ENCODE measurements at places on chromosomes 2 and 18. TPM values are rescaled to one million over a fixed set of nuclear protein-coding genes. Genes with fewer than 3 reads are reported as not detected.

LYPD6 gene
- 3.9 TPM for total RNA-seq

AGXT gene
- total RNA-seq: not detected

CTAGE1 gene
- not detected for total RNA-seq

FEZ2 gene
- 47.6 TPM for total RNA-seq

FAM117B gene
- 7.5 TPM for total RNA-seq

BARD1 gene
- total RNA-seq: 43.2 TPM

DNA sequence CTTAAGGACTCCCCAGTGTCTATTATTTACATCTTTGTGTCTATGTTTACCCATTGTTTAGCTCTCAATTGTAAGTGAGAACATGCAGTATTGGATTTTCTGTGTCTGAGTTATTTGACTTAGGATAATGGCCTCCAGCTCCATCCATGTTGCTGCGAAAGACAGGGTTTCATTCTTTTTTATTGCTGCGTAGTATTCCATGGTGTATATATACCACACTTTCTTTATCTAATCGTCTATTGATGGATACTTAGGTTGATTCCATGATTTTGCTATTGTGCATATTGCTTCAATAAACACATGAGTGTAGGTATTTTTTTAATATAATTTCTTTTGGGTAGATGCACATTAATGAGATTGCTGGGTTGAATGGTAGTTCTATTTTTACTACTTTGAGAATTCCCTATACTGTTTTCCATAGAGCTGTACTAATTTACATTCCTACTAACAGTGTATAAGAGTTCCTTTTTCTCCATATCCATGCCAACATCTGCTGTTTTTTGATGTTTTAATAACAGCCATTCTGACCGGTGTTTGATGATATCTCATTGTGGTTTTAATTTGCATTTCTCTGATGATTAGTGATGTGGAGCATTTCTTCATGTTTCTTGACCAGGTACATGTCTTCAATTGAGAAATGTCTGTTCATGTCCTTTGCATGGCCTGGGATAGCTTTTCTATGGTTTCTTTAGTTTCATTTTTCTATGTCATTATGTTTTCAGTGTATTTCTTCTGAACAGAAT lies 21.8 kb downstream of the MTCL1 start:
- H3K27me3 ChIP-seq: no peaks in the 10 kb centered on the region
- H3K36me3 ChIP-seq: peaks cover 84% of the 10 kb centered on the region
- H3K4me1 ChIP-seq: peaks cover 77% of the 10 kb centered on the region
- no peak overlapping the region for H3K4me3 ChIP-seq

DNA sequence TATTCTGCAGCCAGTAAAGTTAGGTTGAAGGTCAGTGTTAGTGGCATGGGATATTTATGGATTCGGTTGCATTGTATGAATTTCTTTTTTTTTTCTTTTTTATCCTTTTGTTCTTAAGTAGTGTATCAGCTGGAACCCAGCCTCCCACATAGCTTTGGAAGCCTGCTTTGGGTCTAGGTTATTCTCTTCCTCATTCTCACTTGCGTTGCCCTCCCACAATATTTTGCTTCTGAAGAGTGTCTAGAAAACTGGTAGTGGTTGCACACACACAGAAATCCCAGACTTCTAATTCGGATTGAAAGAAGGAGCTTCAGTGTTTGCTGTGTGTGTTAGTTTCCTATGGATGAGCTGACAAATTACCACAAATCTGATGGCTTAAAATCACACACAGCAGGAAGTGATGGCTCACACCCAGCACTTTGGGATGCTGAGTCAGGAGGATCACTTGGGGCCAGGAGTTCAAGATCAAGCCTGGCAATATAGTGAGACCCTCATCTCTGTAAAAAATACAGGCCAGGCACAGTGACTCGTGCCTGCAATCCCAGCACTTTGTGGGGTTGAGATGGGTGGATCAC lies 104.8 kb downstream of the ARL4C start:
- no peaks in the 10 kb centered on the region for H3K4me1 ChIP-seq
- peaks cover 14% of the 10 kb centered on the region for H3K27me3 ChIP-seq
- H3K4me3 ChIP-seq: no peak overlapping the region
- no peaks in the 10 kb centered on the region for H3K36me3 ChIP-seq
- DNase-seq: no peak

DNA sequence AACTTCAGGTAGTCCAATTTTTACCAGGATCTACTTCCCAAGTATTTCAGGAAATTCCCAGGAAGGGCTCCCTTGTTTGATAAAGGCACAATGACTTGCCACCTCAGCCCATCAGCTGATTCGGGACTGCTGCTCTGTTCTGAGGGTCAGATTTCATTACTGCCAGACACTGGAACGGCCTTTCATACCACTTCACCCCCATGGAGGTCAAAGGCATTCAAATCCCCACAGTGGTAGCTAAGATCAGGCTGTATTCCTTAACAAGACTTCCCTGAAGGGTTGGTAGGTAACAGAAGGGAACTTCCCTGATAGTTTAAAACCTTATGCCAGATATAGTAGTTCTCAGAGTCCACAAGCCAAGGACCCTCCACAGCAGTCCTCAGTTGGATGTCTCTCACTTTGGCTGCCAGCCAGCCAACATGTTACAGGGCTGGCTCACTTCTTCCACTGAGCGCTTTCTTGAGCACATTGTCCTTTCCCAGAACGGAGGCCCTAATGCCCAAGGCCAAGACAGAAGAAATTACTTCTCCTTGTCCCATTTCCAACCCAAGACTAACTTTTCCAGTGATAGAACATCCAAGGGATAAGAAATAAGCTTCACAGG lies 40.0 kb upstream of the GLS start:
- H3K36me3 ChIP-seq: no peaks in the 10 kb centered on the region
- H3K4me3 ChIP-seq: no peak overlapping the region
- no peaks in the 10 kb centered on the region for H3K27me3 ChIP-seq
- no peak for DNase-seq

DNA sequence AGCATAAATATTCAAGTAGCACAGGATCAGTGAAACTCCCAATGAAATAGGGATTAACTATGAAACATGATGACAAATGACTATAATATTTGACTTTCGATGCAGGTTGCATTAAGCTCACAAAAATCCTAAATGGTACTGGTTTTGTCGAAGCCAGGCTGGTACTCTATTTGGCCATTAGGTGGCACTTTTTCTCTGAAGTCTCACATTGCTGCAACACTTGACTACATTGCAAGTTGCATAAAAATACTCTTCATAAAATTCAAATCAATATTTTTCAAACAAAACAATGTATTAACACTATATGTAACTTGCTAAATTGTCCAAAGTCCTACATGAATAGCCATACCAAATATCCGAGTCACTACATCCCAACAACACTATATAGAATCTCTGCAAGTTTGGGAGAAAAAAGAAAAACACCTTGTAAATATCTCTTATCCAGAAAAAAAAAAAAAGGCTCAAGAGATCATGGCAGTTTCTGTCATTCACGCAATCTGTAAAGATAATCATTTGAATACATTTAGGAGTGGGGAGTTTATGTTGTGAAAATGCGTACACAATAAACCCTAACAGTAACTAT lies 9.5 kb downstream of the RTTN start:
- no peaks in the 10 kb centered on the region for H3K27me3 ChIP-seq
- H3K27ac ChIP-seq: no peak overlapping the region
- DNase-seq: peak; percentile 27
- H3K4me1 ChIP-seq: peaks cover 9% of the 10 kb centered on the region

DNA sequence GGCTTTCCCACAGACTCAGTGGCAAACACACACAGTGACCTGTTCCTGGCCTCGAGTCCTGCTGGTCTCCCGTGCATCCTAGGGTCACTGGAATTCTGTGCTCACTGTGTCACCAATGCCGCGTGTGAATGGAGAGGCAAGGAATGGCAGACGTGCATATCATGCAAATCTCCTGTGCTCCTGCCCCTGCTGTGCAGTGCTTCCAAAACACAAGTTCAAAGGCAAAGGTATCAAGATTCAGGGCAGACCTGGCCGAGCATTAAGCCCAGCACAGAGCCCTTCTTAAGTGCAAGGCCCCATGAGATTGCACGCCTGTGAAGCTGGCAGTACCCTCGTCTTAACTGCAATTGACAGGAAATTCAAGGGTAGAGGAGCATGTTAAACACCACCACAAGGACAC lies 129.1 kb downstream of the NDUFA10 start:
- H3K27ac ChIP-seq: no peak overlapping the region
- H3K4me3 ChIP-seq: no peak overlapping the region
- no peak for DNase-seq
- peaks cover 55% of the 10 kb centered on the region for H3K27me3 ChIP-seq
- no peaks in the 10 kb centered on the region for H3K4me1 ChIP-seq

DNA sequence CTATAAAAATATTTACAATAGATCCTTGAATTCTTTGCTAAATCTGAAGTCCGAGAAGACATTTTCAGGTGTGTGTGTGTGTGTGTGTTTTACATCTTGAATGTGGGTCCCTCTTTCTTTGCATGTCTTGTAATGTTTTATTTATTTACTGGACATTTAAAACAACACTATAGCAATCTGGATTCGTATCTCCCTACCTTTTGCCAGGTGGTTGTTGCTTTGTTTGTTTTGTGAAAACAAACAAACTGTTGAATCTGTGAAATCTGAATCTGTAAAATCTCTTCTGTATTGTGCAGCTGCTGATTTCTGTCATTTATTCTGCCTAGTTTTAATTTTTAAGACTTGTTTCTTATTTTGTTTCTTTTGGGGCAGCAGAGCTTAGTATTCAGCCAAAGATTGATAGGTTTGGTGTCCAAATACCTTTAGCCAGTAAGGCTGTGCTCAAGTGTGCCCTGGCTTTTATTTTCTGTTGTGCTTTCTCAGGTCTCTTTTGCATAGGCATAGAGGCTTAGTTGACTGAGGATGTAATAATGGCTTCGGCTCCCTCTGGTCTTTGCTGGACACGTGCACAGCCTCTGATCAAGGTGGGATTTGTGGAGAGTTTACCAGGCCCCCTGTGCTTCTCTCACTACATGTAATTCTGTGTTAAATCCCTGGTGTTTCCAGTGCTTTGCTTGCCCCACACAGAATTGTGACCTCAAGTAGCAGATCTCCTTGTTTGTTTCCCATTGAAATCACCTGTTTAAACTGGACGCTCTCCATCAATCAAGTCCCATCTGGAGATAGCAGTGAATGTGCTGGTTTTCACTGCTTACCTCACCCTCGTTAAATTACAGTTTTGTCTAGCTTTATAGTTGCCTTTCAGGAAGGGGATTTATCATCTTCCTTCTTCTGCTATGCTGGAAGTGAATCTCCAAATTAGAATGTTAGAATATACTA lies 71.1 kb downstream of the BIRC6 start:
- H3K27me3 ChIP-seq: no peaks in the 10 kb centered on the region
- no peak overlapping the region for H3K27ac ChIP-seq
- H3K4me1 ChIP-seq: peaks cover 18% of the 10 kb centered on the region
- H3K36me3 ChIP-seq: peaks cover 7% of the 10 kb centered on the region
- DNase-seq: no peak
- no peak overlapping the region for H3K4me3 ChIP-seq

DNA sequence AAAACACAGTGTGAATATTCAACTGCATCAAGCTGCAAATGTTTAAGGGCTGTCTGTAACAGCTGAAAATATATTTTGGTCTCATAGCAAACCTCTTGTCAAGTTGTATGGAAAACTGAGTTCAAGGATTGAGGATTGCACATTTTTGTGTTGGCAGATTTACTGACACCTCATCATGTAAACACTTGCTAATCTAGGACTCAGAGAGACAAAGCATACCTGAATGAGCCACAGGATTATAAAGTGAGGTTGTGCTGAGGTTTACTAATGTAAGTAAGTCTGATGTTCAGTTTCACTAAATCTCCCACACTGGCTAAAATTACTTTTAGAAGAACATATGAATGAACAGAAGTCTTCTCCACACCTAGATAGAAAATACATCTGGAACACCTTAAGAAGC lies 1993.1 kb upstream of the CELF4 start:
- no peaks in the 10 kb centered on the region for H3K36me3 ChIP-seq
- H3K4me3 ChIP-seq: no peak overlapping the region
- H3K27me3 ChIP-seq: no peaks in the 10 kb centered on the region
- H3K27ac ChIP-seq: no peak overlapping the region
- DNase-seq: no peak
- H3K4me1 ChIP-seq: no peaks in the 10 kb centered on the region

- no peak overlapping the region for H3K4me3 ChIP-seq
- no peaks in the 10 kb centered on the region for H3K4me1 ChIP-seq
- no peaks in the 10 kb centered on the region for H3K27me3 ChIP-seq
Observed at GRCh38 chr18:68940754-68941153, 142.9 kb downstream of the CCDC102B start.

GRCh38 chr2:127681976-127682857 lies 6.9 kb upstream of the LIMS2 start:
- H3K4me1 ChIP-seq: no peaks in the 10 kb centered on the region
- no peak overlapping the region for H3K27ac ChIP-seq
- H3K27me3 ChIP-seq: peaks cover 58% of the 10 kb centered on the region
- DNase-seq: no peak
- H3K4me3 ChIP-seq: no peak overlapping the region
- H3K36me3 ChIP-seq: no peaks in the 10 kb centered on the region

DNA sequence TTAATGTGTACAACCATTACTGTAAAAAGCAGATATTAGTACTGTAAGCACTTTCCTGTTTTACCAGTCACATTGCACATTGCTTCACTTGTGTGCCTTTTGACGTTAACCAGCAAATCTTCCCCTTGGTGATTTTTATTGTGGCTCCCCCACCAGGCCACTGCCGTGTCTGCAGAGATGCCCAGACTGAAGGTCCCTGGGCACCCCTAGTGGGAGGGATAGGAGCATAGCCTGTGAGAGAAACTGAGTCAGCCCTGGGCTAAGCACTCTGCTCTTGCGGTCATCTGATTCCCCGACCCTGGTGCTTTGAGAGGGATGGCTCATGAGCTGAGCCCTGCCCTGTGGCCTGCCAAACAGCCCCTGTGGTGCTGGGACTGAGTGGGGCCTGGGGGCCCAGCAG lies 73.4 kb downstream of the INPP4A start:
- H3K27ac ChIP-seq: no peak overlapping the region
- peak; percentile 56 for DNase-seq
- no peaks in the 10 kb centered on the region for H3K27me3 ChIP-seq
- no peaks in the 10 kb centered on the region for H3K36me3 ChIP-seq
- H3K4me3 ChIP-seq: no peak overlapping the region

DNA sequence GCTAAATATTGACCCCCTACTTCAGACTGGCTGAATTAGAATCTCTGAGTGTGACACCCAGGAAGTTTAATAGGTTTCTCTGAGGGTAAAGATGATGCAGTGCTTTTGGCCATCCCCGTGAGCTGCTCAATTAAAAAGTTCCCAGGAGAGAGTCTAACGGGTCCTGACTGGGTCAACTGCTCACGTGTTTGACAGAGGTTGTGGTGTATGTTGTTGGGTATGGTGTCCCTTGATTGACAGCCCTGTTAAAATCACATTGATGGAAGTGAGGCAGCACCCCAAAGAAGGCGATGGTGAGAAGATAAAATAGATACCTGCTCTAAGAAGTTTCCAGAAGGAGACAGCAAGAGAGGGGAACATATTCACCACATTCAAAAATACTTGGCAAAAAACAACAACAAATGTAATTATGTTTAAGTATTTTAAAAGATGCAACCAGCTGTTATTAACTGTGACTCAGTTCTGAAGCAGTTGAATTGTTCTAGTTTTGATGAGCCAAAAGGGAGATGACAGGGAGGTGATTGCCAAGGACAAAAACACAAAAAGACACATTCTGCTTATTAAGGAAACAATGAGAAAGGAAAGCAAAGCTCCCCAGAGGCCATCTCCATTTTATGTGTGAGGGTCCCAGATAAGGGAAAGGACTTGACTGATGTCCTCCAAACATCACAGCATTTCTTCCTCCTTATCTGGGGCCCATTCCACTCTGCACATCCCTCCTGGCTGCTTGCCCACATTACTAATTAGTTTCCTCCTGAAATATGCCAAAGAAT lies 11.5 kb upstream of the GMCL1 start:
- no peak overlapping the region for H3K4me3 ChIP-seq
- peaks cover 91% of the 10 kb centered on the region for H3K36me3 ChIP-seq
- no peak for DNase-seq
- peak overlapping the region; percentile 31 for H3K27ac ChIP-seq

- no peak overlapping the region for H3K27ac ChIP-seq
- DNase-seq: no peak
- H3K4me1 ChIP-seq: peaks cover 11% of the 10 kb centered on the region
- H3K4me3 ChIP-seq: no peak overlapping the region
Observed at GRCh38 chr18:55069497-55069896, 110.2 kb upstream of the CCDC68 start.
